ENCODE measurements at places on chromosomes 5 and 9. TPM values are rescaled to one million over a fixed set of nuclear protein-coding genes. Genes with fewer than 3 reads are reported as not detected.

- peak; percentile 93 for DNase-seq
Observed at GRCh38 chr9:112355427-112355897, 22.0 kb upstream of the PTBP3 start.

DNA sequence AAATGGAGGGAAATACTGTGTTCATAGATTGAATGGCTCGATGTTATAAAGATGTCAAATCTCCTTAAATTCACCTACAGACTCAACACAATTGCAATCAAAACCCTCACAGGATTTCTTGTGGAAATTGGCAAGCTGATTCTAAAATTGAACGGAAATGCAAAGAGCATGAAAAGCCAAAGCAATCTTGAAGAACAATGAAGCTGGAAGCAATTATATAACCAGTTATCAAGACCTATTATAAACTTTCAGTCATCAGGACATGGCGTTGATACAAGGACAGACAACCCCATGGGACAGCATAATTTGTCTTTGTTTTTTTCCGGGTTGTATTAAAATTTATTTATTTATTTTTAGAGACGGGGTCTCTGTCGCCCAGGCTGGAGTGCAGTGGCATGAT, 53.5 kb upstream of the OTULINL start:
- DNase-seq: no peak

FBLL1 gene
- not detected for total RNA-seq

DNA sequence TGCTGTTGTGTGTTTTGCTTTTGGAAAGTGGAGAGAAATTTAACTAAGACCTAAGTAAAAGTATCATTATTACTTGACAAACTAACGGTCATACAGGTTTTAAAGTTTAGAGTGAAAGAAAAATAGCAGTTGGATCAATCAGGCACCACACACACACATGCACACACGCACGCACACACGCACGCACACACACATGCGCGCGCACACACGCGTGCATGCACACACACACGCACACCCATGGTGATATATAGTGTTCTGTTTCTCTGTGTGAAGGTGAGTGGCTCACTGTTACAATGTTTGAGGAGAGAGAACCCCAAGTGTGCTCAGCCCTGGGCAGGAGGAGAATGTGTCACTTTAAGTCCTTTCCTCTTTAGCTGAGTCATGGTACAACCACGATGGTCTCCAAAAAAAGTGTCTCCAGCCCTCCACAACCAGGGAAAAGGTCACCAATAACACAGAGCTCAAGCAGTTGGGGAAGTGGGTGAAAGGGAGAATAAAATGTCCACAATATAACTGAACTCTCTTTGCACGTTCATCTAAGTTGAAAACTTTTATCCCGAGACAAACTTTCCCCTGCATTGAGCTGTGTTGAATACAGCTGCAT, 3.2 kb downstream of the ZNF366 start:
- peak; percentile 14 for DNase-seq

DNA sequence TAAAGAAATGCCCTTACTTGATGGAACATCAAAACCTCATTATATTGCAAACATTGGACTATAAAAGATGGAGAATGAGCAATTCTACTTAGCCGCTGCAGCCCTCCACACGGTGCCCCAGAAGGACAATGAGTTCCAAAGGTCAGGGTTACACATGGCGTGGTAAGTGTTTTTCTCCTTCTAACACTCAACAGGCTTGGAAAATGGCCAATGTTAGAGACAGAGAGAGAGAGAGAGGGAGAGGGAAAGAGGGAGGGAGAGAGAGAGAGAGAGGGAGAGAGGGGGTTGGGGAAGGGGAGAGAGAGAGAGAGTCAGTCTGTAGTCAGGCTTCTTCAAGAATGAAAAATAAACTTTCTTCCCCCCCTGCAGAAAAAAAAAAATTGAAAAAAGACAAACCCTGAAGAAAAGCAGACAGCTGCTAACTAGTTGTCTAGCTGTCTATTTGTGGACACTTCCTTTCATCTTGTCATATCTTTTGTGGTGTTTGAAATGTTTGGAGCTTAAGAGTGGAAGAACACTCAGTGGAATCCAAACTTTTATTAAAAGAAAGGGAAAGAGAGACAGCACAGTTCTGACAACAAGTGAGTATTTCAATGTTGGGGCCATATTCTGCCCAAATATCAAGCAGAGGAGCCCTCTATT, 324.8 kb downstream of the TMEM38B start:
- DNase-seq: peak; percentile 22

- DNase-seq: no peak
Observed at GRCh38 chr9:135356021-135356420, 123.6 kb upstream of the PPP1R26 start.

GRCh38 chr5:121988488-121988887, 26.7 kb downstream of the SRFBP1 start:
- DNase-seq: no peak

DNA sequence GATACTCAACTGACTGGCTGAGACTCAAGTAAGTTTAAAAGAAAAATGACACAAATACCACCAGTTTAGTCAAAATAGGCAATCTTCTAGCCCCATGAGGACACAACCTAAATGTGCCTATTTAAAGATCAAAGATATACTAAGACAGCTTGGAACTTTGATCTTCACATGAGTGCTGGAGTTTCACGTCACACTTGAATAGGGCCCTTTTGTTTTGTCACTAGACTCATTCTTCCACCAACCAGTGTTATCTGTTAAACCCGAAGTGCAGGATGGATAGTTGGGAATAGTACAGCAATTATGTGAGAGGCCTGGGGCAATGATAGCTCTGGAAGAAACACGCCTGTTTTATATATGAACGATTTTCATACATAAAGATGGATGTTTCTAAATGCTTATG, 792.8 kb upstream of the NUDT12 start:
- no peak for DNase-seq

PIP5KL1 gene
- total RNA-seq: 5.2 TPM

DNA sequence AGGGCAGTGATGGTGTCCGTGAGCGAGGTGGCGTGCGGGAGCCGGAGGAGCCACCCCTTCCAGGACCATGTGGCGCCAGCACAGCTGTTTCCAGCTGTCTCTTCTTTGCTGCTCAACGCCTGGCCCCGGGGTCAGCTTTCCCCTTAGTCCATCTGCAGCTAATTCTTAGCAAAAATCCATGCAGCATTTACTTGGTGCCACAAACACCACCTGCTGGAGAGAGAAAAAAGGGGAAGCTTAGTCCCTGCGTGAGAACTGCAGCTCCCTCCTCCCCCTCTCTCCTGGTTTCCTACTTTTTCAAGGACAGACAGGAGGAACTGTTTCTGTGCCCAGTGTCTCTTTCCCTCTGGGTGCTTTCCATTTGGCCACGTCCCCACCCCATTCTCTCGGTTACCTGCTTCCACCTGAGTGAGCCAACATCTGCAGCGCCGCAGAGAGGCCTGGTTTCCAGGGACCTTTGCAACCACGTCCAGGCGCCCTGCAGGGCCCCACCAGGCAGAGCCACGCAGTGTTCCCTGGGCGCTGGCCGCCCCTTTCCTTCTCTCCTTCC, 3.4 kb downstream of the SLC6A19 start:
- no peak for DNase-seq

- peak; percentile 67 for DNase-seq
Observed at GRCh38 chr9:131668439-131669268, 71.2 kb downstream of the RAPGEF1 start.

- DNase-seq: no peak
Observed at GRCh38 chr5:114658194-114658593, 296.3 kb downstream of the KCNN2 start.

DNA sequence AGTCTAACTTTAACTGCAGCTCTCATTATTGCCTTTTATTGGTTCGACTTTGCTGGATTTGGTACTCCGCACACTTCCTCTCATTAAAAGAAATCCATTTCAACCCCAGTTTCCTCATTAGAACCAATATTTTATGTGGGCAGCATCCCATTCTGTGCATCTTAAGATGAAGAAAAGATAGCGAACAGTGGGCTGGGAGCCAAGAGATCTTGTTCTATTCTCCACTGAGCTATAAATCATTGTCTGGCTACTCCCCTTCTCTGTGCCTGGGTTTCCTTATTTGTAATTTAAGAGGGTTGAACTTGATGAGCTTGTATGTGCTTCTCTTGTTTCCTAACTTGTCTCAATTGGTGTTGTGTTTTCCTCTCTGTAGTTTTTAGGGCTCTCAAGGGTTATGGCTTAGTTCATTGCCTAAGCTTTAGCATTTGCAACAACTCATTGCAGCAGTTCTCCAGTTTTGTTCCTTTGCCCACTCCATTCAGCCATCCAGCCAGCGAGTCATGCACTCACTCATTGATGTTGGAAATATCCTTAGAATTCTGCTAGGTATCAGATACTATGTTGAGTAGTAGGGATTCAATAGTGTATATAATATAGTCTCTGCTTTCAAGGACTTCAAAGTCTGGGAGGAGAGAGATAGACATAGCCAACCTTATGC, 273.3 kb upstream of the TNC start:
- DNase-seq: no peak

FAM169A gene
- total RNA-seq: 28.7 TPM

DNA sequence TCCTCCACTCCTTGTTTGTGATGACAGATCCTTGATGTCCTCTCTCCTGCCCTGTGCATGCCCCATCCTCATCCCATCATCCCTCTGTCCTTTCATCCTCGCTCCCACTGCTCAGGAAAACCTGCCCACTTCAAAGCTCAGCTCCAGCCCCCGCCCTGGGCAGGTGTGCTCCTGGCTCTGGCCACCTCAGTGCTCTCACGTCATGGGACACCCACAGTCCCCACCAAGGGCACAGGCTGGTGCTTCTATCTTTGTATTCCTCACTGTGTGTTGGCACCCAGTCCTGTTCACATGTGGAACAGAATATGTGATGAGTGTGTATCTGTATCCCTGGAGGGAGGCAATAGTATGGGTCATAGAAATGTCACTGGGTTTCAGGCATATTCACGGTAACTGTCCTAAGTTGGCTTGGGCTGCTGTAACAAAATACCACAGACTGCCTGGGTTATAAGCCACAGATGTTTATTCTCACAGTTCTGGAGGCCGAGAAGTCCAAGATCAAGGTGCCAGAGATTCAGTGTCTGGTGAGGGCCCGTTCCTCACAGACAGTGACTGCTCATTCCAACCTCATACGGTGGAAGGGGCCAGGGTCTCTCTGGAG, 13.5 kb downstream of the GFPT2 start:
- no peak for DNase-seq

- DNase-seq: no peak
Observed at GRCh38 chr5:107302441-107302840, 368.3 kb downstream of the EFNA5 start.

- no peak for DNase-seq
Observed at GRCh38 chr5:126119887-126120442, 303.2 kb upstream of the GRAMD2B start.

DNA sequence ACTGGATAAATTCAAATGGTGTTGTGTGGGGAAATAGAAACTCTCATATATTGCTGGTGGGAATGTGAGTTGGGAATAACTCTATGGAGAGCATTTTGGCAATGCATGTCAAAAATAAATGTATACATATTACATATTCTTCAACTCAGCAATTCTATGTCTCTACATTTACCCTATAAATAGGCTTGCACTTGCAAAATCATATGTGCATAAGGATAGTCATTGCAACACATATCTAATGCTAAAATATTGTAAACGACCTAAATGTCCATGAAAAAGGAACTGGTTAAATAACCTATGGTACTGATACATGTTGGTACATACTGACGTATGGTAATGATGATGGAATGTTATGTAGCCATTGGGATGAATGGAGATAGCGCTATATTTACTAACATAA, 94.5 kb upstream of the CHD1 start:
- DNase-seq: no peak
